ENCODE measurements at places on chromosomes 2 and 18.

DNA sequence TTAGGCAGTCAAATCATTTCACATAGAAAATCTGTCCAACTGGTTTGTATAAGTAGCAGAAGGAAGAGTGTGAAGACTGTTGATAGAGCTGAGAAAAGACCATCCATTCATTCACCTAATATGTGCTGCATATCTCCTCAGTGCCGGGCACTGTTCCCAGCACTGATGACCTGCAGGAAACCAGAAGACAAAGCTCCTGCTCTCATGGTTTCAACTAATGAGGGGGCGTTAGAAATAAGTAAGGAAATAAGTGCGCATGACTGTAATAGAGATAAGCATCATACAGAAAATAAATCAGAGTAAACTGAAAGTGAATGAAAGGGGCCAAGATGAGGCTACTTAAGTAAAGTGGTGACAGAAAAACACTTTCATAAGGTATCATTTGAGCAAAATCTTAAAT is 427.5 kb upstream of the CDH20 start:
- no peak for DNase-seq

DNA sequence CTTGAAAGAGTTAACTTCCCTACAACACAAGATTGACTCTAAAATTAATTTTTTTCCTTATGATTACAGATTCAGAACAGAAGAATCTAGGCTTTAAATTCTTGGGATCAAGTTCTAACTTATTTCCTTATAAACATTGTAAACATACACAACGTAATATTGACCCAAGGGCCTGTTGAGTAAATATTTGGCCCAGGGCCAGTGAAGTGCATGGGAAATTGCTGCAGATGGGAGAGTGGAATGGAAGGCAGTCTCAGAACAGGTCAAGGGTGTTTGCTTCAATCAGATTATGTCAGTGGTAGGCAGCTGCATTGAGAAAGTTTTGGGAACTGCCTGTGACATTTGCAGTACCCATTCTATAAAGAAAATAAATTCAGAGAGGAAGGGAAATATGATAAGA is 137.6 kb downstream of the MYO1B start:
- DNase-seq, result no peak

GRCh38 chr2:134244587-134244986 is 9.3 kb upstream of the MGAT5 start:
- DNase-seq, result no peak

GRCh38 chr18:62131301-62131909 is 55.5 kb downstream of the PIGN start:
- no peak for DNase-seq

DNA sequence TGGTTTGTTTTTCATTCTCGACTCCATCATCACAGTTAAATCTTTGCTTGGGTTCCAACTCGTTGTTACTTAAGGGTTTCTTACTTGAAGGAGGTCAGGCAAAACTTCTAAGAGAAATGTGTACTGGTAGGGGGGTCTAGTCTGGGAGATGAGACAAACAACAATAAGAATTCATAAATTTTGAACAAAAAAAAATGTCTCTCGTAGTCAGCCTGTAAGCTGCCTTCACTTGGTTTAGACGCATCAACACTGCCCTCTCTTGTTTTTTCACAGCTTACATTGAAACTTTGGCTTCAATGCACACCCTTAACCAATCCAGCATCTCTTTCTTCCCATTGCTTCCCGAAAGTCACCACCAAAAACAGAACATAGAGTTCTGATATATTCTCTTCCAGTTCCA is 576.4 kb upstream of the PIK3C3 start:
- no peak for DNase-seq

DNA sequence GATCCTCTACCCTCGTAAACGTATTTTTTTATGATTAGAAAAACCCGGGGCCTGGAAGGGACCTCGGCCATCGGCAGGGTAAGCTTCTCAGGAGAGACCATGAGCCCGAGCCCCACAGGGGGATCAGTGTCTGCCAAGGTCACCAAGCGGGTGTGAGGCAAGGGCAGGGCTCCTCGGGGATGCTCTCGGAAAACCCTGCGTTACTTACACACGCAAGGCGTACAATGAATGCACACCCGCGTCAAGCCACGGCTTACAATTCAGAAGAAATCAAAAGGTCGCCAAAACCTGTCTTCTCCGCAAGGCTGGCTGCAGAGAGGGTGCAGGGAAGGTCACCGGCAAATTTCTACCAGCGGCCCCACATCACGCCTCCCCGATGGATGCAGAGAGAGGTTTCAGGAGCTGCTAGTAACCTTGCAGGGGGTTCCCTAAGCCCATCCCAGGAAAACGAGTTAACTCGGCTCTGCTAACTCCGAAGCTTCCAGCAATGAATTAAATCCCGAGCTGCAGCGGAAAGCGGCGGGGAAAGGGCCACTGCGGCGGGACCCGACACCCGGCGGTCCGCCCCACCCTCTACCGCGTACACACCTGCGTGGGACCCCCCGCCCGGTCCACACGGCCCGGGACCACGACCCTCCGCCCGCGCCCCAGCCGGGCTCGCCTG is 638 bp downstream of the ST3GAL5 start:
- DNase-seq, result no peak

GRCh38 chr2:49839818-49840217 is 685.5 kb upstream of the FSHR start:
- DNase-seq, result no peak

DNA sequence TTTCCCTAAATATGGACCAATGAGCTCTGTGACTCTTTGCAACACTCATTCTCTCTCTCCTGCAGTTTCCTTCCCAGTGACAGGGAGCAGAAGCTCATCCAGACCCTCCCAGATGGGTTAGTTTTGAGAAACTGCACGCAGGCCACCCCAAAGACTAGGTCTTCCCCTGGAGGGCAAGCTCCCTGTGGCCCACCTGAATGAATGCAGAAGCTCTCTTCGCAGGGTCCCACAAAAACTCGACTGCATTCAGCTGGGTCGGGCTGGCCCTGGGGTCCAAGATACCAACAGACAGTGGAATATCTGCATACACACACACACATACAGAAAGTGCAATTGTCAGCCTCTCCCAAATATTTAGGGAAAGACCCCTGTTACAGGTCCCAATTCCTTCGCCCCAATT is 37.0 kb downstream of the TFCP2L1 start:
- DNase-seq, result no peak

GRCh38 chr18:9787712-9788111 is 79.6 kb downstream of the RAB31 start:
- no peak for DNase-seq

GRCh38 chr18:49447810-49448745 is 12.4 kb downstream of the DYM start:
- DNase-seq, result no peak

GRCh38 chr2:96147593-96148201 is 2.5 kb upstream of the DUSP2 start:
- no peak for DNase-seq

DNA sequence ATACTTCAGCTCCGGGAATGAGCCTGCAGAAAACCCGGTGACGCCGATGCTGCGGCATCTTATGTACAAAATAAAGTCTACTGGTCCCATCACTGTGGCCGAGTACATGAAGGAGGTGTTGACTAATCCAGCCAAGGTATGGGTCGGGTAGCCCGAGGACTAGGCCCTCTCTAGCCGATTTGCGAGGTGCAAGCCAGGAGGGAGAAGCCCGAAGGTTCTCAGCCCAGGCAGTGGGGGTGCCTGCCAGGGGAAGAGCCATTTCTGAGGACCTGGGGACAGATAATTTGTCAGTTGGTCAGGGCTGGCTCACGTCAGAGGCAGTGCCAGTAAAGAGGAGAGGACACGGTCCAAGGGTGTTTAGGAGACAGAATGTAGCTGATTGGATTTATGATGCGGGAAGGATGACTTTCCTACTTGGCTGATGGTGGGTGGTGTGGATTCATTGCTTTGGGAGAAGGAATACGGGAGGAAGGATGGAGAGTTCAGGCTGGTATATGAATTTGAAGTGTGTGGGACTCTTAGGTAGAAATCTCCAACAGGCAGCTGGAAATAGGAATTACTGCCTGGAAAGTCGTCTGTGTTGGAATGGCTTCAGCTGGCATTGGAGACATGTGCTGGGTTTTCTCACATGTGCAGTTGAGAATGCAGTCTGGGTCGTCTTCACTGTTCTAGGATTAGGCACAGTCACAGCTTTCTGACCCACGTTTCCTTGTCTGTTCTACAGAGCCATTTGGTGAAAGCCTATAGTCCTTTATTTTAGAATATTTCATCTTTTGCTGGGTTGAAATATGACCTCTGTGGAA is 874 bp downstream of the NDUFAF7 start:
- no peak for DNase-seq

- DNase-seq, result no peak
These were observed 69.7 kb upstream of the CAB39 start for GRCh38 chr2:230642966-230643365.

DNA sequence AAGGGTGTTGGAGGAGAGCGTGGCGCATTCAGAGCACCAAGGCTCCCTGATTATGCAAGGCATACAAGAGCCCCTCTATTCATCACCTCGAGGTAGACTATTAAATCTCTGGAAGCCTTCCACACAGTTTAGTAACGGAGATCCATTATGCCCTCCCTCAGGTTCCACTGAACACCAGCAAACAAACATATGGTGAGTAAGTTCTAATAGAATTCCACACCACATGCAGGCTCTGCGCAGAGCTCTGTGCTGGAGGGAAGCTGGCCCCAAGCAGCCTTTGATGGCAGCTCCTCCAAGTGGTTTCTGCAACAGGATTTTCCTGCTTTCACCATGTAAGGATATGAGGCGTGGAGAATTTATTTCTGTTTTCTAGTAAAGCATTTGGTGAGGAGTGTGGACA is 238.6 kb downstream of the C1D start:
- DNase-seq, result no peak

DNA sequence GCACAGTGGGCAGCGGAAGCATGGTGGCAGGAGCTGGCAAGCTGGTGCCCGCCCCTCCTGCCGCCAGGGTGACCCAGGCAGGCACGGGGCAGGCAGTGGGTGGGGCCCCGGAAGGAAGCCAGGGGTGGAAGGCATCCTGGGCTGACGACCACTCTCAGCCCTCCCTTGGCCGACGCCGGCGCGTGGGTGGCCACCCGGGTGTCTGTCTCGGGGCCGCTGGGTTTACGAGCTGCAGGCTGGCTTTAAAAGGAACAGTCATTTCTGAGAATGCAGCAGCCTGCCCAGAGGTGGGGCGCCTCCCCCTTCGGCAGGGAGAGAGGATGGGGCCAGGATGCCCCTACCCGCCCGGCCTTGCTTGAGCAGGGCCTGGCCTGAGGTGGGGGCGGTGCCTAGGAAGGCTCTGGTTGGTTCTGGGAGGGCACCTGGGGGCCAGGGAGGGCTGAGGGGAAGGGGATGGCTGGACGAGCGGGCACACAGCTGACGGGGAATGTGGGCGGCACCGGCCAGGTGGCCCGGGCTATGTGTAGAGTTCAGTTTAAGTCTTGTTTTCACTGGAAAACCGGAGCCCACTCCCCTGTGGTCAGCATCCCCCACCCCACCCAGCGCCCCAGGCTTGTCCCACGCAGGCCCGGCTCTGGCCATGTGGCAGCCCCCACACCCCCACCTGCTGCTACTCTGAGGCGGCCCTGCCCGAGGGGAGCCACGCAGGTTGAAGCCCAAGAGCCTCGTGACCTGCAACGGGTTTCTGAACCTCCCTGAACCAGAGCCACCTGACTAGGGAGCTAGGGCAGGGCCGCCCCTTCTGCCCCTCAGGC is 6.3 kb downstream of the BOK start:
- DNase-seq, result no peak

- no peak for DNase-seq
These were observed 126.3 kb downstream of the LTBP1 start for GRCh38 chr2:33073018-33073417.

GRCh38 chr2:228763379-228763981 is 507.6 kb downstream of the PID1 start:
- DNase-seq, result no peak

DNA sequence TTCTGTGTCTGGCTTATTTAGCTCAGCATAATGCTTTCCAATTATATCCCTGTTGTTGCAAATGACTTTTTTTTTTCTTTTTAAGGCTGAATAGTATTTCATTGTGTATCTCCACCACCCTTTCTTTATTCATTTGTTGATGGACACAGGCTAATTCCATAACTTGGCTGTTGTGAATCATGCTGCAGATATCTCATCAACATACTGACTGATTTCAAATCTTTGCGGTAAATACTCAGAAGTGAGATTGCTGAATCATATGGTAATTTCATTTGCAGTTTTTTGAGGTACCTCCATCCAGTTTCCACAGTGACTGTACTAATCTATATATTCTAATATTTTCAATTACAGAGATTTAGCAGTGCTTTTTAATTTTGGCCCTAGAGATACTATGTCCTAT is 266.2 kb downstream of the TMX3 start:
- DNase-seq, result no peak

GRCh38 chr2:161245671-161246070 is 62.6 kb upstream of the PSMD14 start:
- no peak for DNase-seq

- DNase-seq, result no peak
These were observed 729 bp downstream of the TM4SF20 start for GRCh38 chr2:227378371-227378782.

- no peak for DNase-seq
These were observed 363.4 kb downstream of the LRRTM1 start for GRCh38 chr2:79941179-79941578.

DNA sequence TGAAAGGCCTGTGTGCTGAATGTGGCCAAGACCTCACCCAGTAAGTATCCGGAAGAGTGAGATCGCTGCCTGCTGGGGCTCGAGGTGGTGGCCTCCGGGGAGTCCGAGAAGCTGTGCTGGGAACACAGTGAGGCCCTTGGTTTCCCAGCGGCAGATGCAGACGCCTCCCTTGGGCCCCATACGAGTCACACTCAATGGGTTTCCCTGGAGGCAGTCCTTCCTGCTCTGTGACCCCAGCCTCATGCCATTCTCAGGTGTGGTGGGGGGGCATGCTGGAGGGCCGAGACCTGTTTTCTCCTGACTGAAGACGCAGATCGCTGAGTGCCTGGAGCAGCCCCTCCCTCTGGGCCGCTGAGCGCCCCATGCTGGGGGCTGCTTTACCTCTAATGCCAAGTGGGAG is 15.7 kb downstream of the CTDP1 start:
- DNase-seq, result no peak

DNA sequence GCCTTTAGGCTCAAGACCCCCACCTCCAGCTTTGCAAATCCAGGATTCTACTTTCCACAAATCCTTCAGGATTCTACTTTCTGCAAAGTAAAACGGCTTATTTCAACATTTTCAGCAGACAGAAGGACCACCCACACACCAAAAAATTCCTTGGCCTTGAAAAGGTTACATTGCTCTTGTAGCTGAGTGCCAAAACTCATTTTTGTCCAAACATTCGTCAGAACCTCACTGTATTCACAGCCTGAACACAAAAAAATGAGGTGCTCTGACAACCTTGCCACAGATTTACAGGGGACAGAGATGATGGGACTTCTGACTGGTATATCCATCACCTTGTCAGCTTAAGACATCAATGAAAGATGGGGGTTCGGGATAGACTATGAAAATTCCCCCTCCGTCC is 63.0 kb upstream of the COX7A2L start:
- DNase-seq, result no peak

All from cerebellar nuclear complex (tissue), 1 donor.